ENCODE measurements at places on chromosomes 13 and 19.

- DNase-seq = no peak
Measured at GRCh38 chr13:74287724-74288169, 153.5 kb upstream of the KLF12 start.

DNA sequence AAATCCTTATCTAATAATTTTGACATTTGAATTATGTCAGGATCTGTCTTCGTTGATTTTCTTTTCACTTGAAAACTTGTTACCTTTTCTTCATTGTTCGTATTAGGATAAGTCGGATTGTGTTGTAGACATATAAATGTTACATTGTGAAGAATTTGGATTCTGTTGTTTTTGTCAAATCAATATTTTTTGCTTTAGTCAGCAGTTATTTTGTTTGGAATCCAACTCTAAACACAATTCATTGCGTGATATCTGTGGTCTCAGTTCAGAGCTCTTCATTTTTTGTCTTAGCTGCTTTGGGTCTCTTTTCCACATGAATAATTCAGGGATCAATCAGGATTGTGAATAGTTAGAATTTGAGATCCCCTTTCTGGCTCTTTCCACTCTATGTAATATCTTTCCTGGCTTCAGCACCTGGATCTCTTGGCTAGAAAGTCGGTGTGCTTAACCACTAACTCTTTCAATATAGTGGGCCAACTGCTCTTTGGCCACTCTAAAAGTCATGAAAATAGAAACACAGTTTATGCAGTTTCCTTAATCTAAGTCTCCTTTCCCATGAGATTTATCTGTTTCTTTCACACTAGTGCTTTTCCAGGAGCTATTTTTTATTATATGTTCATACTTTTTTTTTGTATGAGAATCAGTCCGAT lies 2494.2 kb upstream of the PCDH20 start:
- DNase-seq = no peak

DNA sequence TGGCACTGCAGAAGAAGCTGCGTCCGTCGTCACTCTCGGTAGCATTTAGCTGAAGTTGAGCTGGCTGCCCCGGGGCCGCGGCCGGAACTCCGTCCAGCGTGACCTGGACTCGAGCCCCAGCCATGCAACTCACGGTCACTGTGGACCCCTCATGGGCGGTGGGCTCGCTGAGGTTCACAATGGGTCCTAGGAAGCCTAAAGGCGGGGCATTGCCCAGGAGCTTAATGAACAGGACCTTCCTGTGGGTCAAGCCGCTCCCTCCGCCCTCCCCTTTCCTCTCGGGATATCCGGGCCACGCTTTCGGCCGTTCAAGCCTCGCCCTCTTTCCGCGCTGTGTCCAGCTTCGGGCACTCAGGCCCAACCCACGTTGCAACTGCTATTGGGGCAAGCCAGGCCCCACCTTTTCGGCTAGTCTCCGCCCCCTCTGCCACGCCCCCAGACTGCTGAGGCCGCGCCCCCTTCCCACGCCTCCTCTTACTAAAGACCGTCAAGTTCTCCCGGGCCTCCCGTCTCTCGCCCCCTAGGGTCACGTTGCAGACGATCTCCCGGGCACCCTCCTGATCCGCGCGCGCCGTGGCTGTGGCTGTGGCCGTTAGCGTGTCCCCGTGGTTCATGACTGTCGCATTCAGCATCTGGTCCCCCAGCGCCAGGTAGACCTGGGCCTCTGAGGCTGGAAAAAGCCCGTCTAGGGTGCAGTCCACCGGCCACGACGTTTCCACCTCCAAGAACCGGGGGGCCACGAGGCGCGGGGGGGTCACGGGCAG lies 1.4 kb upstream of the RAVER1 start:
- DNase-seq = peak; percentile 81

DNA sequence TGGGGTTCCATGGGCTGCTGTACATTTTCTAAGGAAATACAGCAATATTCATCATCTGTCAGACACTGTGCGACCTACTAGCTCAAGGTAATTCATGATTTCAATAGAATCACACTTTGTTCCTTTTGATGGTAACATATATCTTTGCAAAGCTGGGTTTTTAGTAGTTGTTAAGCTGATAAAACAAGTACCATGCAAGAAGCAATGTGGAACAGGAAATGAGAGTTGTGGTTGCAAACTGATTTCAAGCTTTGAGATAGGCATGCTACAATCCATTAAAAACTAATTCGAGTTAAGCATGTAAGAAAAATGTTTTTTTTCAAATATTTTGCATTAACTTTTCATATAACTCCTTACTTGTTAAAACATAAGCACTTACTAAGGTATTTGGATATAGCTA lies 6.8 kb upstream of the MBNL2 start:
- no peak for DNase-seq

DNA sequence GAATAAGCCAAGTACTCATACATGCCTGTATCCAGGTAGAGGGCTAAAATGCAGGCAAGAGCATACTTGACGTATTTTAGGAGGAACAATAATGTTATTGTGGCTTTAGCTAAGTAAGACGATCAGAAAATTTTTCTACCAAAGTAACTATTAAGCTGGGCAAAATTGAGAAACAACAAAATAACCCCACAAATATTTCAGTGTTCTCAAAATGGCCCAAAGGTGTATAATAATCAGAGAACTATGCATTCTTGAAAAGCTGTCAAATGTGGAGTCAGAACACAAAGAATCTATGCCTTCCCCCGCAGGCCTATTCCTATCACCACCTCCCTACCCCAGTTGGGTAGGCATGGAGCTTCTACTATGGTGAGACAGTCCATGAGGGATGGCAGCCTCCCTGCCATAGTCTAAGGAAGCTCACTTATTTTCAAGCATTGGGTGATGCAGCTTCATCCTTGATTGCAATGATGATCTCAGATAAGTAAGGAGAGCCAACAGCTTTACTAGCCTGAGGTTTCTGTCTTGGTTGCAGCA lies 1132.5 kb upstream of the SPRY2 start:
- DNase-seq = no peak

Data from amniotic stem cell (primary cell).